ENCODE measurements at places on chromosomes 6 and 20.
A peak's percentile ranks its signal among the peaks of the same experiment; 100 is the strongest.

DNA sequence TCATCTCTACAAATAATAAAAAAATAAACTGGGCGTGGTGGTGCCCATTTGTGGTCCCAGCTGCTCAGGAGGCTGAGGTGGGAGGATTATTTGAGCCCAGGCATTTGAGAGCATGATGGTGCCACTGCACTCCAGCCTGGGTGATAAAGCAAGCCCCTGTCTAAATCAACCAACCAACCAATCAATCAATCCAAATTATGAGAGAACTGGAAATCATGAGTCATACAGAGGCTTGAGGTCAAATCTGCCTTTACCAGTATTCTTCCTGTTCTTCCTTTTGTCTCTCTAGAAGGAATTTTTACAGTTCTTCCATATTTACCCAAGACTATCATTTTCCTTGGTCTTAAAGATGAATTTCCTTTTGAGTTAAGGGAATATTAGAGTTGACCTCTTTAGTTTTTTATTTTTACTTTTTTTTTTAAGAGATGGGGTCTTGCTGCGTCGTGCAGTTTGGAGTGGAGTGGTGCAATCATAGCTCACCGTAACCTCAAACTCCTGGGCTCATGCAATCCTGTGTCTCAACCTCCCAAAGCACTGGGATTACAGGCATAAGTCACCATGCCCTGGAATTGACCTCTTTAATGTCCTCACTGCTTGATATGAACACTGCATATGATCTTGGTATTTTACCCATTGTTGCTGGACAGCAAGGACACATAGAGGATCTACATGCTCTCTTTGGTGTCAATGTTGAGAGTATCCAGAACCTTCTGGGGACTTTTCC, 44.1 kb upstream of the TXNDC5 start:
- DNase-seq: no peak

DNA sequence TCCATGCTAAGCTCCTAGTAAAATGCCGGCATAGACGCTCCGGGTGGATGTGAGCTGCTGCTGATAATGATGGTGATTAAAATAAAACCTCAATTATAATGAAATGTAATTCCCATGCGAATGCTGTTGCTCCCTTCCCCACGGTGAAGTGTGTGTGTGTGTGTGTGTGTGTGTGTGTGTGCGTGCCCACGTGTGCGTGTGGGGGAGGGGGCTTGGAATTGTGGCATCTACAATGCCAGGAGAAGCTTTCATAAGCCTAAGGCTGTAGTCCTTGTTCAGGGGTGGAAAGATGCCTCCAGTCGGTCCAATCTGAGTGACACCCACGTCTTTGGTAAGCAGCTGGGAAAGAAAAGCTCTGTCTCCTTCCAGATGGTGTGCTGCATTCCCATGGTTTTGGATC, 137.9 kb downstream of the CDH26 start:
- peak; percentile 9 for DNase-seq

GRCh38 chr6:148140772-148141557, 201.7 kb upstream of the SASH1 start:
- DNase-seq: no peak

GRCh38 chr6:146598772-146599405, at the start of gene ADGB:
ADGB (plus strand) TSS chr6:146598972; CDS start chr6:146599041, 69 bp downstream.
- peak; percentile 40 for DNase-seq

- DNase-seq: no peak
Measured at GRCh38 chr20:37729452-37729851, 35.6 kb downstream of the CTNNBL1 start.

Data from AG10803 (cell line).